ENCODE measurements at places on chromosomes 3 and 15.

GRCh38 chr15:78628227-78628626 is 7.4 kb upstream of the CHRNA3 start:
- DNase-seq, result no peak

GRCh38 chr3:8741581-8742261 is 8.1 kb downstream of the CAV3 start:
- no peak for DNase-seq

DNA sequence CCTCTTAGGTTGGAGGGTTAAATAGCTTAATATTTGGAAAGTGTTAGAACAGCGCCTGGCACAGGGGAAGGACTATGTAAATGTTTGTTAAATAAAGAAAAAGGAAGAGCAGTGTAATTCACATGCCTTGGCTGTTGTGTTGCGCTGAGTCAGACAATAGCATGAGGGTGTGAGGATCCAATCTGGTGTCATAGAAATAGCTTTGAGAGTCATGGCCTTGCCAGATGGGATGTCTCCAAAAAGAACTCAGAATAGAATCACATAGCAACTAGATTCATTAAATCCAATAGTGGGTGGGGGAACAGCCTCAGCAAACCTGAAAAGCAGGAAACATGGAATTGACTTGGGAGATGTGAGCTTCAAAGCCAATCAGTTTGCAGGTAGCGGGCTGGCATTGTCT is 3.9 kb upstream of the RBSN start:
- no peak for DNase-seq

DNA sequence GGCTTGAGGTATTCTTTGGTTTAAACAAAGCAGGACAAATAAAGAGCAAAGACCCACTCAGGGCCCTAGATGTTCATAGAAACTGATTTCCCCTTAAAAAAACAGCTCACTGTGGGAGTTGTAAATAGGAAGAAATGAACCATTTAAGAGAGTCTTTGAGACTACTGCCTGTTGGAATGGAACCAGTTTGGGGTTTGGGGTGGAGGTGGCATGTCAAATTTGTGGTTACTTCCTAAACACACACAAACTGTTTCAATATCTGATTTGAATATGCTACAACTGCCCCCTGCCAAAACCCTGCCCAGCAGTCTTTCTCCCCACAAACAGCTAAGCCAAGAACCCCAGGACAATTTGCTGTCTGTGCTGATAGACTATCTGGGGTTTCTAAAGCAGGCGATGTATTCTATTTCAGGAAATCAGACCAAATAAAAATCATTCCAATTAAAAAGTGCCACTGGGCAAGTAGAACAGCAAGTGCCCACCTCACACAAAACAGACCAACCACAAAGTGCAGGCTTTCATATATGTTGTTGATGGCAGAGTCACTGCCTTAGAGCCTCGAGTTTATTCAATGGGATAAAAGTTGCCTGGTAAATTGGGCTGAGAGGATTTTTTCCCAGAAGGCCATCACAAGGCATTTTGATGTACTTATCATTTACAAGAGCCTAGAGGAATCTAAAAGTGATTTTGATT is 293.9 kb upstream of the PROK2 start:
- no peak for DNase-seq

GRCh38 chr3:136184703-136185102 is 11.4 kb downstream of the MSL2 start:
- no peak for DNase-seq

- DNase-seq, result no peak
Measured at GRCh38 chr3:121601212-121601812, 8.1 kb downstream of the FBXO40 start.

DNA sequence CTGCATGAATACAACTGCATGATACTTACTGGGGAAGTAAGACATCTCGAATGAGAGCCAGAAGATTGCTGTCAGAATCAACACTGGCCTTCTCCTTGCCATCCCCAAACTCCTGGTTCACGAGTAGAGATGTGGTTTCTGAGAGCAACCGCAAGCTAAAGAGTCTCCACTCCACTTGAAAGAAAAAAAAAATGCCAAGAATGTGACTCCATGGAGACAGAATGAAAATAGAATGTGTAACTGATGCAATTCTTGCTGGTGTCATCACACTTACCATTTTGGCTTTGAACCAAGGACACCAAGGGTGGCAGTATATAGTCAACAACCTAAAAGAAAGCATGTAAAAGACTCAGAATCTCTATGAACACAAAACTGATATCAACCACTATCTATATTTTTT is 280.4 kb downstream of the ULK4 start:
- DNase-seq, result no peak

- no peak for DNase-seq
Measured at GRCh38 chr3:123347205-123347604, 101.7 kb downstream of the ADCY5 start.

DNA sequence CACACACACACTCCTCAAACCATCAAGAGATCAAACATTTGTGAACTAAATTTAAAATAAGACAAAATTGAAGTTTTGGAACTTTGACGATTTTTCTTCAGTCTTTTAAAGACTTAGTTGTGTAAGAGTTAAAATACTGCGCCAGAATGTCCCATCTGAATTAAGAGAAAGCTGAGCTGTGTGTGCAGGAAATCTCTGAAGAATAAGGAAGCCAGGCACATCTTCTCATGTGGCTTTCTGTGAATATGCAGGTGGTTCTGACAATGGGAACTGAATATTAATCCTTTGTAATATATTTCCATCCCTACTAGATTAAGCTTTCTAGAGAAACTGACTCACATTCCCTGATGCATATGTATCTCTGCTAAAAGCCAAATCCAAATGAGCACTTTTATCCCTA is 60.1 kb upstream of the ICE2 start:
- DNase-seq, result no peak

DNA sequence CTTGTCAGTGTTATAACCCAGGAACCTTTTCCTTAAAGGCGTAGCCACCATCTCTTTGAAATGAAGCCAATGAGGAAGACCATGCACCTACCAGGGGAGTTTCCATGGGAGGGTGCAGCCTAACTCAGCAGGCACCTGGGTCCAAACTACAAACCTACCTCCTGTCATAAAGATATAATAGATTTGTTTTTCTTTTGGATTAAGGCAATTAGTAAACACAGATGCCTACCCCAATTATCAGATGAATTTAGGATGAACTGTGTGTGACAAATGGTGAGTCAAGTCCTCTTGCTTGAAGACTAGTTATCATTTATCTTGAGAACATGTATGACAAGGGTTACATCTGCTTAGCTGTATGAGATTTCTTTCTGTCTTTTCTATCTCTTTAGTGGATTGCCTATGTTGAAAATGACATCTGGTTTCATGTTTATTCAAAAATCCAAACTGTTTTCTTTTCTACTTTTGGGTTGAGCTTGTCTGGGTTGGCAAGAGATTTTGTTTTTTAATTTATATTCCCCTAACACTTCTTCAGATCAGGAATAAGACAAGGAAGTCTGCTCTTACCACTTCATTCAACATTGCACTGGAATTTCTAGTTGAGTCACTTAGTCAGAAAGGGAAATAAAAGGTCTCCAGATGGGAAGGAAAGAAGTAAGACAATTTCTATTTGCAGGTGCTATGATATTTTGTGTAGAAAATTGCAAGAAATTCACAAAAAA is 149.9 kb downstream of the NEK10 start:
- no peak for DNase-seq

- no peak for DNase-seq
Measured at GRCh38 chr15:31453558-31454318, 127.1 kb downstream of the KLF13 start.

GRCh38 chr3:153192327-153192726 is 30.3 kb downstream of the RAP2B start:
- no peak for DNase-seq
